Activated T-helper 1 cell treated with anti-CD3 and anti-CD28 coated beads, Interleukin-12 subunit alpha, Interleukin-12 subunit beta, Interleukin-2, Interleukin-4 antibody, amounts not matched to agents 30 ng/mL and 10 ng/mL and 1 ng/mL, durations not matched to agents 14 hours and 24 hours and 36 hours (primary cell): ENCODE measurements at places on chromosomes 2 and 18.

GRCh38 chr2:235049719-235050118 is 97.9 kb downstream of the SH3BP4 start:
- no peak for DNase-seq

- no peak for DNase-seq
These were observed 44.1 kb downstream of the EVA1A start for GRCh38 chr2:75516378-75517360.

DNA sequence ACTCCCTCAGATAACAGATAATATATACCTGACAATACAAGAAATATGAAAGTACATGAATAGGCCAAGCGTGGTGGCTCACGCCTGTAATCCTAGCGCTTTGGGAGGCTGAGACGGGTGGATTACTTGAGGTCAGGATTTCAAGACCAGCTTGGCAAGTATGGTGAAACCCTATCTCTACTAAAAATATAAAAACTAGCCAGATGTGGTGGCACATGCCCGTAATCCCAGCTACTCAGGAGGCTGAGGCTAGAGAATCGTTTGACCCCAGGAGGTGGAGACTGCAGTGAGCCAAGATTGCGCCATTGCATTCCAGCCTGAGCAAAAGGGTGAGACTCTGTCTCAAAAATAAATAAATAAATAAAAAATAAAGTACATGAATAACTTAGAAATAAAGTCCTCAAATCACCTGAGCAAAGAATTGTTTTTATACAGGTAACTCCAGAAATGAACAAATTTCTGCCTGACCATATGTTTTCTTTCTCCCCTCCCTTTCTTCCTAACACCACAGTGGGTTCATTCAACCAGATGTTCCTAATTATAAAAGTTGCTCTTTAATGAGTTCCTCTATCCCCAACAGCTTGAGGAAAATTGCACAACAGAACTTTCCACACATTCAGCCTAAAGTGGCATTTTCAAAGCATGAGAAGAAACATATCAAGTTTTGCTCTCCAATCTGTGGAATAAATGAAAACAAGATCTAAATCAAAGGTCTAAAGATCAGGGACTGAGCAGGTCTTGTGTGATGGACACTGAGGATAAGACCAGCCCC is 33.6 kb upstream of the AP1S3 start:
- DNase-seq, result no peak

DNA sequence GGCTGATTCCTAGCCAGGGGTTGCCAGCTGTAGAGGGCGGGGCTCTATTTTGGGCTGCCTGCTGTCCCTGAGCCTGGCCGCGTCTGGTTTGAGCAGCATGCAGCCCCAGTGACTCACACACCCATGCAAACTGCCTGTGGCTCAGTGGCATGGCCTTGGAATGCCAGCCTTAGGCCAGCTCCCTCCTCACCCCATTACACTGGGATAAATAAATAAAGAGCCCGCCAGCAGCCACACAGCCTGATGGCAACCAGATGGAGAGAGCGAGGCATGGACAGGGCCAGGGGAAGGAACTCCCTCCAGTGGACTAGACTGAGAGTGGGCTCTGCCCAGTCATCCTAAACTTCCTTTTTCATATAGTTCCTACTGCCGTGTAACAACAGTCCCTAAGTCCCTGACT is 18.3 kb downstream of the NHEJ1 start:
- no peak for DNase-seq

DNA sequence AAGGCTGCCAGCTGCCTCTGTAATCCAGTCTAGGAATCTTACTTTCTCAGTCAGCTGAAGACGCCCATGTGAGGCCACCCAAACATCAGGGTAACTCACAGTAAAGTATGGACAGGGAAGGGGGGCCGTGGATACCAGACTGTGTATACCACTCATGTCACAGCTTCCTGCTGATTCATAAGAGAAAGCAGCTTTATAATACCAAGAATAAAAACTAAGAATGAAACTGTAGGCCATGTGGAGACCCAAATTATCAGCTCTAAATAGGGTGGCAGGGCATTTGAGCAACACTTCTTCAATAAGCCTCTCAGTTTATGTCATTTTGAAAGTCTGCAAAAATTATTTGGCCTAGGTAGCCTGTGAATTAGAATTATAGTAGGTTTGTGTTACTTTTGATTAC is 115.0 kb upstream of the CDCA7 start:
- DNase-seq, result peak; percentile 6

DNA sequence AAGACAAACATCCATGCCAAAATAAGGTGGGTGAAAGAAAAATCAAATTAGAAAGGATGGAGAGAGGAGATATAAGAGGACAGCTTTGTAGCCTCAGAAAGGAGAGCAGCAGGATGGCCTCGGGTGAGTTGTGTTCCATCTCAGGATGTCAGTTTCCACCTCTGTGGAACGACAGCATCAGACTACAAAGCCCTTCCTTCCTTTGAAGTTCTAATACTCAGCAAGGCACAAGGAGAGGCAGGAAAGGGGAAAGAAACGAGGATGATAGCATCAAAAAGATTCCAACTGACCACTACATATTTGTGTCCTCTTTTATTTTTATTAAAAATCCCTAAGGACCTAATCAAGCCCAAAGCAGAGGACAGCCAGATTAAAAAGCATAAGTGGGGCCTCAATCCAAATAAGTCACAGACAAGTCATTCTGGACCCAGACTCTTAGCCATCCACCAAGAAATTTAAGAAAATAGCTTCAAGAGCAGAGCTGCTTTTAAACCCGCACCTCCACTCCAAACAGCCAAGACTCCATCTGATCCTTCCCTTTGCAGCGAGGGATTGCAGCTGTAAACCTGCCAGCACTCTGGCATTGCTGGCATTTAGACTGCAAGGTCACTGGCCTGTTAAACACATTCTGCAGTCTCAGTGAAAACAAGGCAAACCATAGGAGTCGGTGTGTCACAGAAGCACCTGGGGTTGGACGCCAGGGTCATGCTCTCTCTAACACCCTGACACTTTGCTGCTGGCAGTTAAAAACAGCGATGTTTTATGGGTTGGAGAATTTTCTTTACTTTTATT is 314.5 kb upstream of the CHAC2 start:
- DNase-seq, result no peak

DNA sequence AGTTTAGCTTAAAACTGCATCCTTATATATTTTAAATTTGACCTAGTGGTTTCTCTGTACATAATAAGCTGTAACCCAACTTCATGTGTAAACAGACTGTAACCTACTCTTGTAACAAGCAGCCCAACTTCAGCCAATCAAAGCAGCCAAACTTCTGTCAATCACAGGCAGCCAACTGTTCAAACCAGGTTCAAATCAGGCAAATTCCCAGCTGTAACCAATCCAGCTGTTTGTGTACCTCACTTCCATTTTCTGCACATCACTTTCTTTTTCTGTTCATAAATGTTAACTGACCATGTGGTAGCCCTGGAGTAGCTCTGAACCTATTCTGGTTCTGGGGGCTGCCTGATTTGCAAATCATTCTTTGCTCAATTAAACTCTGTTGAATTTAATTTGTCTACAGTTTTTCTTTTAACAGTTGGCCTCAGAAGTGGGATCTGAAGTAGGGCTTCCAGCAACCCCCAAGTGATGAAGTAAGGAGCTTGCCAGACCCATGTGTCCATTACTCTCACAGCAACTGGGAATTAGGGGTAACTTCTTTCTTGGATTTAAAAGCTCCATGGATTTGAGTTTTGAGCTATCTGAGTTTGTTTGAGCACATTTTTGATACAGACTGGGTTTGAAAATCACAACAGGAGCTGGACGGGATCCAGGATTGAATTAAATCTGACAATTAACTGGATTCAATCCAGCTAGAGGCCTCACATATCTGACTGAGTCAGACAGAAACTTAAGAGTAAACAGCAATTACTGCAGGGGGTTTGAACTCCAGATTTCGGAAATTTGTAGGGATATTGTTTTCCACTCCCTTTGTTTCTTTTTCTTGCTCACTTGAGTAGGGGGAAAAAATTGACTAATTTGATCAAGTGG is 1569.7 kb upstream of the SLC39A10 start:
- DNase-seq, result no peak

- no peak for DNase-seq
These were observed 23.0 kb downstream of the CDC42EP3 start for GRCh38 chr2:37648331-37649011.

- DNase-seq, result no peak
These were observed 2.3 kb downstream of the ACTR3 start for GRCh38 chr2:113892004-113892710.

DNA sequence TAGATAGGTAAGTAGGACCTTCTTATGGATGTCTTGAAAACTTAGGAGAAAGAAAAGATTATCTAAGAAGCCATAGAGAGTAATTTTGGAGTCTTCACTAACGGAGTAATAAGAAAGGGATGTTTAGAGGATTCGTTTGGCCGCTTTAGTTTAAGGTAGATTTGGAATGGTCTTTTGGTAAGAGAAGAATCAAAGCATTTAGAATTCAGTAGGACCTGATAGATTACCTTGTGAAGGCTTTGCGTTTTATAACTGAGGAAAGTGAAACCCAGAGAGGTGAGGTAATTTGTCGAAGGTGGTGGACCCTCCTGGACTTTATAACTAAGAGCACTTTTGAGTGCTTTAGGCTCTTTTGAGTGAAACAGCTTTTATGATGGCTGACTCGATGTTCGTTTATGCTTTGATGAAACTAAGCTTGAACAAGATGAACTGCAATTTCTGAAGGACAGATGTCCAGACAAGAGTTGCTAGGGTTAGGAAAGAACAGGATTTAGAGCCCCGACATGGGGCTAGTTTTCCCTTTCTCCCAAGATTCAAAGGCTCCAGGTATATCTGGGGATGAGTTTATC is 1.3 kb downstream of the MYL12B start:
- DNase-seq, result no peak

DNA sequence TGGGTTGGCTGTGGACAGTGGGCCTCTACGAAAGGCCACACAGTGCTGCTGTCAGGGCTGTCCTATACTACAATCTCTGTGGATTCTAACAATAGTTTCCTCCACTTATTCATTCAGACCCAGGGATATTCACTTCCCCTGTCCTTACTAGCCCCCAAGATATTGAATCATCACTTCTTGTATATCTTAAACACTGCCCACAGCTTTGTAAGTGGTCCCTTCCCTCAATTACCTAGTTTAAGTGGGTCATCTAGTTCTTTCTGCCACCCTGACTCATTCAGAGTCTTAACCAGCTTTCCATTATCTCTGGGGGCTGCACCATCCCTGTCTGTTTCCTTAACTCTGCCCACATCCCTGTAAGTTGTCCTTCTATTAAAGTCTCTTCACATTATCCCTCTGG is 69.2 kb downstream of the CD28 start:
- no peak for DNase-seq

- no peak for DNase-seq
These were observed 261.6 kb downstream of the ASXL3 start for GRCh38 chr18:33839452-33840211.

- no peak for DNase-seq
These were observed 15.3 kb downstream of the ETAA1 start for GRCh38 chr2:67412424-67412823.

- DNase-seq, result no peak
These were observed 10.9 kb upstream of the NT5C1B start for GRCh38 chr2:18600255-18600613.

DNA sequence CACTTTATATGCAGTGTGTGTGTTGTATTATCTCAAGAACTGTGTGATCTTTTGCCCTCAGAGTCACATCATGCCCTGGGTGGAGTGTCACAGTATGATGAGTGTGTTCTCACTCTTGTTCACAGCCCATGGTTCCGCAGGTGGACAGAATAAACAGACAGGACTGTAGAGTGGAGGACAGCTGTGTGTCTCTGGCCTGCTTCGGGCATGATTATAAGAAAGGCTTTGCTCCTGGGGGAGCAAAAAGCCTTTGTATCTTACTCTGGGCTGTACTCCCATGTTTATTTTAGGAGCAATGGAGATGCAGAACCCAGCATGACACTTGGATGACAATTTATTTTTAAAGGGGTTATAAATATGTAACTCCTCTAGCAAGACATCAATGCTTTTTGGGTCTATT is 371.7 kb upstream of the MEX3C start:
- no peak for DNase-seq

- no peak for DNase-seq
These were observed 56.2 kb downstream of the REEP1 start for GRCh38 chr2:86281066-86281700.

DNA sequence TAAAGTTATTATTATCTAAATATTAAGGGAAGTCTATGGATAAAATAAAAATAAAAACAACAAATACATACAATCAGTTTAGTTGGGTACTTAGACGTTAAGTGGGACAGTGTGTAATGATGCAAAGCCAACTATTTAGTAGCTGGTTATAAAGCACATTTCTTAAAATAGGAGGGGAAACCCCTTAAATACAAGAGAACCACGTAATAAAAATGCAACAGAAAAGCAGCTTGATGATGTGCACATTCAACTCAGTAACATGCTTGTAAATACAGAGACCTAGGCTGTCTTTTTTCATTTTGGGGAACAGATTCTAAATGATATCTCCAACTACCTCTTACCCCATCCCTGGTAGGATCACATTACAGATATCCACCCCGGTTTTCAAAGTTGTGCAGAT is 134.3 kb upstream of the AQP4 start:
- no peak for DNase-seq

GRCh38 chr18:12030670-12031069 is 49.4 kb downstream of the IMPA2 start:
- no peak for DNase-seq

GRCh38 chr2:65314801-65315441 is 87.3 kb downstream of the ACTR2 start:
- DNase-seq, result no peak

GRCh38 chr18:52370841-52371240 is 30.8 kb downstream of the DCC start:
- DNase-seq, result no peak

- DNase-seq, result no peak
These were observed 173.9 kb upstream of the SKOR2 start for GRCh38 chr18:47425365-47425764.

GRCh38 chr2:118061135-118061955 is 26.9 kb upstream of the INSIG2 start:
- DNase-seq, result no peak

- DNase-seq, result no peak
These were observed 58.0 kb upstream of the DOCK10 start for GRCh38 chr2:225100269-225100668.

DNA sequence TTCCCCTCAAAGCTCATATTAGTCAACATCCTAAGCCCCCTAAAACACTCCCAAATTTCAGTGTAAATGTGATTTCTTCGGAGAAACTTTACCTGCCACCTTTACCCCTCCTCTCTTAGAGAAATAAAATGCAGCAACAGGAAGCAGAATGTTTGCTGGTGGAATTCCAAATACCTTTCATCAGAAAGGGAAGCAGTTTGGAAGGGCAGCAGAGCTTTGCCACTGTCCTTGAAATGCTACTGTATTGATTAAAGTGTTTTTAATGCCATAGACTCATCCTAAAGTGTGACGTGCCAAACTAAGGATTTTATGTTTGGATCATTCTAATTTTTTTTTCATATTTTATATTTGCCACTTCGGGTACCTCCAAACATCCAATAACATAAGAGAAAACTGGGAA is 480.1 kb downstream of the NRXN1 start:
- no peak for DNase-seq

- DNase-seq, result no peak
These were observed 514.2 kb downstream of the TXNL1 start for GRCh38 chr18:56124186-56124585.
